Cardiac muscle cell (in vitro differentiated cells and primary cell): ENCODE measurements at places on chromosomes 4 and X. TPM values are rescaled to one million over a fixed set of nuclear protein-coding genes. Genes with fewer than 3 reads are reported as not detected.

DNA sequence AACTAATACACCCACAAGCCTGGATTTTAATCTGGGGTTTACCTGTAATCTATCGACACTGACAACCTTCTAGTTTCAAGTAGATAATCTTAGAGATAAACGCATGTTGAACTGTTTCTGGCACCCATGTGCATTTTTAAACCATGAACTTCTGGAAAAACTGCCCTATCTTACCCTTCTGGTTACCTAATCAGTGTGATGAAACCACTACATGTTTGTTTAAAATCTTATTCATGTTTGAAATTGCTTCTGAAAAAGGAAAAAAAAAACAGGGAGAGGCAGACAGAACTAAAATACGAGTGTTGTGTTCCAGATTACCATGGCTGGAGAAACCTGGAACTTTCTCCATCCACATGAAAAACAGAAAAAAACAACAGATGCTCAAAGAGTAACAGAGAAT, 139.3 kb downstream of the MID1IP1 start:
- H3K4me3 ChIP-seq = no peak overlapping the region
- no peaks in the 10 kb centered on the region for H3K36me3 ChIP-seq
- H3K27ac ChIP-seq = no peak overlapping the region
- H3K4me1 ChIP-seq = no peaks in the 10 kb centered on the region
- H3K27me3 ChIP-seq = no peaks in the 10 kb centered on the region
- DNase-seq = no peak

DNA sequence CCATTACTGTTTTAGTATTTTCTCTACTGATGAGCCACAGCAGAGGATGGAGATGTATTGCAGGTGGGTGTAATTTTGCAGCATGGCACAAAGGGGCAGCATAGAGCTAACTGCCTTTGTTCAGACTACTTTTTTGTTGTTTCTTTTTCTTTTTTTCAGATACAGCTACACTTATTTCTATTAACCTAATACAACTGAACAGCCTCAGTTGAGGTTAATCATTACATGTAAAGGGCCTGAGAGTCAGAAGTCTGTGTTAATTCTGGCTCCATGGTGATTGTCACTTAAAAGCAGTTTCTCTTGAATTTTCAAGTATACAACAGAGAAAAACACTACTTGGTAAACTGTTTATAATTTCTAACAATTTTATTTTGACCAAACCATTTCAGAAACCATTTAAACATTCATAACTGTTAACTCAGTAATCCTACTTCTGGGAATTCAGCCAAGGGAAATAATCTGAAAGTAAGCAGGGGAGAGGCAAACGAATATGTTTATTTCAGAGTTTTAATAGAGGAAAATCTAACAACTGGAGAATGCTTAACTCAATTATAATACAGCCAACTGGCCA, 13.9 kb upstream of the PPEF2 start:
- H3K4me1 ChIP-seq = no peaks in the 10 kb centered on the region
- no peaks in the 10 kb centered on the region for H3K36me3 ChIP-seq
- H3K27me3 ChIP-seq = no peaks in the 10 kb centered on the region
- no peak overlapping the region for H3K4me3 ChIP-seq
- peak; percentile 51 for DNase-seq
- H3K27ac ChIP-seq = no peak overlapping the region

DNA sequence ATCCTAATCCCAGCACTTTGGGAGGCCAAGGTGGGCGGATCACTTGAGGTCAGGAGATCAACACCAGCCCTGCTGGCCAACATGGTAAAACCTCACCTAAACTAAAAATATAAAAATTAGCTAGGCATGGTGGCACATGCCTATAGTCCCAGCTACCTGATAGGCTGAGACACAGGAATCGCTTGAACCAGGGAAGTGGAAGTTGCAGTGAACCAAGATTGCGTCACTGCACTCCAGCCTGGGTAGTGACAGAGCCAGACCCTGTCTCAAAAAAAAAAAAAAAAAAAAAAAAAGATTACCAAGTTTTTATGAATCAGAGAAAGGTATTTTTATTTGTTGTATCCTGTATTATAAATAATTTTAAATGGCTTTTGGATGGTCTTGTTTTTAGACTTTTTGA, 15.1 kb downstream of the TRAPPC11 start:
- H3K4me3 ChIP-seq = no peak overlapping the region
- H3K27me3 ChIP-seq = no peaks in the 10 kb centered on the region
- DNase-seq = no peak
- no peak overlapping the region for H3K27ac ChIP-seq
- H3K4me1 ChIP-seq = no peaks in the 10 kb centered on the region

GRCh38 chr4:159047478-159048165, 55.3 kb upstream of the RAPGEF2 start:
- DNase-seq = no peak
- H3K27ac ChIP-seq = no peak overlapping the region
- no peaks in the 10 kb centered on the region for H3K27me3 ChIP-seq
- H3K4me1 ChIP-seq = peaks cover 5% of the 10 kb centered on the region

GRCh38 chrX:64571011-64571410, 175.8 kb upstream of the MTMR8 start:
- H3K27me3 ChIP-seq = no peaks in the 10 kb centered on the region
- no peak overlapping the region for H3K4me3 ChIP-seq
- H3K4me1 ChIP-seq = no peaks in the 10 kb centered on the region
- no peak for DNase-seq
- no peaks in the 10 kb centered on the region for H3K36me3 ChIP-seq

- H3K27ac ChIP-seq = no peak overlapping the region
- DNase-seq = no peak
- peaks cover 45% of the 10 kb centered on the region for H3K27me3 ChIP-seq
- H3K36me3 ChIP-seq = no peaks in the 10 kb centered on the region
Observed at GRCh38 chr4:8916906-8917305, 45.3 kb upstream of the HMX1 start.

- no peaks in the 10 kb centered on the region for H3K27me3 ChIP-seq
- peak within 1 kb of the TSS; percentile 6 for H3K4me3 ChIP-seq
- H3K4me1 ChIP-seq = peaks cover 48% of the 10 kb centered on the region
Observed at GRCh38 chr4:139665690-139666529, at the start of gene MGST2. Gene MGST2, plus strand, starts transcription at chr4:139665819. Its CDS starts 201 bp downstream, at chr4:139666020.

DNA sequence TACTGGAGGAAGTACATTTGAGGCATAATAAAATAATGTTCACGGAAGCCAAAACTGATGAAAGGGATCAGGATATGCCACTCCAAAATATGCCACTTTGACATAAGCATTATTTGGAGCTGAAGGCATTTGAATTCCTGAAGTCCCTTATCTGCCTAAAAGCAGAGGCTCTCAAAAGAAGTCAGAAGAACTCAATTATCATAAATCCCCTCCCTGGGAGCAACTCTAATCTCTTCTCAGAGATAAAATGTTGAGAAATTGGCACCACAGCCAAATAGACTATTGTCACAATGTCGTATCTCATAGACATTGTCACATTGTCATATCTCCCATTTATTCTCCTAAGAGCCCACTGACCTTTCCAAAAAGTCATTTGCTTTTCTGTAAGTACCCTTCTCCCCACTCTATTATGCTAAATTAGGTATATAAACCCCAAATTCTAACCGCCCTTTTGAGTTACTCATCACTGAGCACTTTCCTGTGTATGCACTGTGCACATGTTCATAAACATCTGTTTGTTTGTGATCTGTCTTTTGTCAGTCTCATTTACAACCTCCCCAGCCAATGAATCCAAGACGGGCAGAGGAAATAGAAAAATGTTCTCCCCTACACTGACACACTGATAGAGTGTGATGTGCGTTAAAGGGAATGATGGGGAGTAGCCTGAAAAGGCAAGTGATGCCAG, 78.5 kb upstream of the NAF1 start:
- no peak for DNase-seq
- H3K4me1 ChIP-seq = peaks cover 18% of the 10 kb centered on the region
- H3K27me3 ChIP-seq = no peaks in the 10 kb centered on the region
- no peak overlapping the region for H3K27ac ChIP-seq
- no peaks in the 10 kb centered on the region for H3K36me3 ChIP-seq

DNA sequence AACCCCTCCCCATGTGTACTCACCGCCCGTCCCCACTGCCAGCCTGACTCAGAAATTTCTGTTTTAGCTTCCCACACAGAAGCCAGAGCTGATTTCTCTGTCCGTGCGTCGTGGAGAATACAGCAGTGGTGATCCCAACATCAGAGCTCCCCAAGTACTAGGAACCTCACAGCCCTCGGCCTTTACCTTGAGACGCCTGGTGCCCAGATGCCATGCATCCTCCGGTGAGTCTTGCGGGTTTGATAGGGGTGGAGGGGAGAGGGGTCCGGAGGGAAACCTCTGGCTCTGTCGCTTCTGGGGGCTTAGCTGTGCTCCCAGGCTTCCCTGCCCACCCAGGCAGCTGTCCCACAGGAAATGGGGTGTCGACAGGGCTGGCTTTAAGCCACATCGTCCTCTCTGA, 2.1 kb downstream of the LOC101059915 start:
- H3K27ac ChIP-seq = no peak overlapping the region
- H3K4me1 ChIP-seq = no peaks in the 10 kb centered on the region
- H3K36me3 ChIP-seq = no peaks in the 10 kb centered on the region
- H3K27me3 ChIP-seq = no peaks in the 10 kb centered on the region

The MAGEA2 gene
- 0.82 TPM in 1 of 2 replicates, not detected in the other for polyA plus RNA-seq

DNA sequence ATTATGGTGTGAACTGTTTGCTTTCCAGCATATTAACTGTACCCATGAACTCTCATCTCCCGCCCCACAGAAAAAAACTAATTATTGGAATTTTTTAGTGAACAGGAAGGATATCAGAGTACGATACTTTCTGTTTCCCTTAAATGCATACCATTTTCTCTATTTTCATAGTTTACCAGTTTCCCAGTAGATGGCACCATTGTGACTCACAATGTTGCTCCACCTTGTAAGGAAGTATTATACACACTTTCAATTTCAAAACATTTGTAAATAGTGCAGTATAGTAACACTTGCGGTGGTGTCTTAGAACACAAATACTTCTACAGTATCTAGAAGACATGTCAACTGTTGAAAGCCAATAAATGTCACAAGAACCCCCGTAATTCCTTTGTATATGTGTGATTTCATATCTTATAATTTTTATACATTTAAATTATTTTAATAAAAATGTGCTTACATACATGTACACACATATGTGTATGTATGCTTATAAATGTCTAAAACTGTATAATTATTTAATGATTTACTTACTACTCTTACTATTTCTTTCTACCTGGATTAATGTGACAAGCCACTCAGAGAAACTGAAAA, 167.3 kb downstream of the SLIT2 start:
- no peak overlapping the region for H3K27ac ChIP-seq
- no peaks in the 10 kb centered on the region for H3K27me3 ChIP-seq
- H3K36me3 ChIP-seq = no peaks in the 10 kb centered on the region
- H3K4me3 ChIP-seq = no peak overlapping the region

- H3K4me1 ChIP-seq = no peaks in the 10 kb centered on the region
- H3K4me3 ChIP-seq = no peak overlapping the region
- H3K27me3 ChIP-seq = no peaks in the 10 kb centered on the region
- DNase-seq = no peak
Observed at GRCh38 chr4:54272051-54272450, 43.0 kb downstream of the PDGFRA start.

DNA sequence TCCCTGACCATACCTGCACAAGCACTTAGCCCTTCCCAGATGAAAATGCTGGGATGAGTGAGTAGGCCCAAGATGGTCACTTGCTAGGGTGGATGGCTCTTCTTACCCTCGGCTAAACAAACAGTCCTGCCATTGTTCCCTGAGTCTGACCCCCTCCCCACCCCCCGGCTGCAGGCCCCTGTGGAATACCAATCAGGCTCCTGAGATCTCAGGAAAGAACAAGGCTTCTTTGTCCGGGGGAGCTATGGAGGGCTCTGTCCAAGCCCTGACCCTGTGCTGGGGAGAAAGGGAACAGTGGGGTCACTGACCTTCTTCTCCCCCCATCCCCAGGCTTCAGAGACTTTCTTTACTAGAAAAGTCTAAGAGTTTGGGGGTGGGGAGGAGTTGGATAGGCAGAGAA, 6.0 kb downstream of the PLP1 start:
- H3K27me3 ChIP-seq = no peaks in the 10 kb centered on the region
- no peak overlapping the region for H3K4me3 ChIP-seq
- H3K4me1 ChIP-seq = no peaks in the 10 kb centered on the region
- no peaks in the 10 kb centered on the region for H3K36me3 ChIP-seq

GRCh38 chr4:105170711-105171110, 24.0 kb downstream of the TET2 start:
- H3K4me1 ChIP-seq = no peaks in the 10 kb centered on the region
- no peaks in the 10 kb centered on the region for H3K36me3 ChIP-seq
- no peak overlapping the region for H3K4me3 ChIP-seq
- DNase-seq = no peak
- H3K27ac ChIP-seq = no peak overlapping the region

The S100P gene
- polyA plus RNA-seq = not detected in 2 replicates

- no peak overlapping the region for H3K27ac ChIP-seq
- no peaks in the 10 kb centered on the region for H3K27me3 ChIP-seq
- no peaks in the 10 kb centered on the region for H3K36me3 ChIP-seq
- H3K4me3 ChIP-seq = no peak overlapping the region
Observed at GRCh38 chr4:109548655-109549054, 11.4 kb upstream of the MCUB start.

The IDS gene
- 27.8 and 44.0 TPM in 2 replicates for polyA plus RNA-seq

GRCh38 chrX:39222346-39223113, 421.3 kb downstream of the MID1IP1 start:
- no peaks in the 10 kb centered on the region for H3K4me1 ChIP-seq
- no peaks in the 10 kb centered on the region for H3K36me3 ChIP-seq
- no peak for DNase-seq
- H3K27ac ChIP-seq = no peak overlapping the region

The UGT2A1 gene
- polyA plus RNA-seq = not detected in 2 replicates

GRCh38 chrX:72245461-72246089, 6.7 kb upstream of the ERCC6L start:
- no peak overlapping the region for H3K4me3 ChIP-seq
- no peak overlapping the region for H3K27ac ChIP-seq
- no peaks in the 10 kb centered on the region for H3K36me3 ChIP-seq
- H3K27me3 ChIP-seq = no peaks in the 10 kb centered on the region
- peak; percentile 38 for DNase-seq

GRCh38 chr4:95701500-95702170, 138.3 kb upstream of the PDHA2 start:
- H3K4me1 ChIP-seq = no peaks in the 10 kb centered on the region
- no peaks in the 10 kb centered on the region for H3K36me3 ChIP-seq
- no peak overlapping the region for H3K27ac ChIP-seq
- no peaks in the 10 kb centered on the region for H3K27me3 ChIP-seq

- DNase-seq = no peak
- no peaks in the 10 kb centered on the region for H3K27me3 ChIP-seq
- H3K4me1 ChIP-seq = peaks cover 54% of the 10 kb centered on the region
- H3K27ac ChIP-seq = no peak overlapping the region
- H3K4me3 ChIP-seq = no peak overlapping the region
Observed at GRCh38 chr4:108351791-108352190, 183.1 kb upstream of the LEF1 start.

GRCh38 chr4:147709999-147710398, 21.9 kb upstream of the ARHGAP10 start:
- H3K27ac ChIP-seq = no peak overlapping the region
- no peaks in the 10 kb centered on the region for H3K27me3 ChIP-seq
- no peaks in the 10 kb centered on the region for H3K4me1 ChIP-seq
- H3K36me3 ChIP-seq = no peaks in the 10 kb centered on the region

The PPP4R3C gene
- polyA plus RNA-seq = not detected in 2 replicates
